ENCODE measurements at places on chromosomes 5 and 9.

GRCh38 chr5:7822449-7822848 lies 28.5 kb downstream of the CFAP90 start:
- no peak for DNase-seq

GRCh38 chr5:78648359-78649210 lies at the start of gene LHFPL2:
Gene LHFPL2, minus strand, starts transcription at chr5:78648772. Its CDS starts 138,559 bp downstream, at chr5:78510213.
- DNase-seq: peak; percentile 65

DNA sequence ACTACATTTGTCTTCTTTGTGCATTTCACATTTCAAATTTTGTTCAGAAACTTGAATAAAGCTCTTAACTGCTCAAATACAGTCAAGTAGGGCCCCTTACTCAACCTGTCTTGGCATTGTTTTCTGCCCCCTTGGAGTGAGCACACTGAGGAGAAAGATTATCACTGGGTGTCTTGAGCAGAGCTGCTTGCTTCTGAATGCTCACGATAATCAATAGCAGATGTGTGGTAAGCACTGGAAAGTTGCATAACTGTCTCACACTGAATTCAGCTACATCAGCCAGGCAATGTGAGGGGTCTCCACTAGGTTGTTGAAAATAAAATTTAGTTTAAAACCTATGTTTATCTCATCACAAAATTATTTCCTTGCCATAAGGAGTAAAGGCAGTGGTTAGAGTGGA lies 7.8 kb upstream of the TNFAIP8 start:
- DNase-seq: peak; percentile 83

- no peak for DNase-seq
Observed at GRCh38 chr9:133750982-133751649, 13.0 kb upstream of the SARDH start.

- no peak for DNase-seq
Observed at GRCh38 chr5:102666164-102666946, 88.8 kb upstream of the PAM start.

- DNase-seq: peak; percentile 68
Observed at GRCh38 chr5:137995077-137995748, 37.7 kb downstream of the FAM13B start.

DNA sequence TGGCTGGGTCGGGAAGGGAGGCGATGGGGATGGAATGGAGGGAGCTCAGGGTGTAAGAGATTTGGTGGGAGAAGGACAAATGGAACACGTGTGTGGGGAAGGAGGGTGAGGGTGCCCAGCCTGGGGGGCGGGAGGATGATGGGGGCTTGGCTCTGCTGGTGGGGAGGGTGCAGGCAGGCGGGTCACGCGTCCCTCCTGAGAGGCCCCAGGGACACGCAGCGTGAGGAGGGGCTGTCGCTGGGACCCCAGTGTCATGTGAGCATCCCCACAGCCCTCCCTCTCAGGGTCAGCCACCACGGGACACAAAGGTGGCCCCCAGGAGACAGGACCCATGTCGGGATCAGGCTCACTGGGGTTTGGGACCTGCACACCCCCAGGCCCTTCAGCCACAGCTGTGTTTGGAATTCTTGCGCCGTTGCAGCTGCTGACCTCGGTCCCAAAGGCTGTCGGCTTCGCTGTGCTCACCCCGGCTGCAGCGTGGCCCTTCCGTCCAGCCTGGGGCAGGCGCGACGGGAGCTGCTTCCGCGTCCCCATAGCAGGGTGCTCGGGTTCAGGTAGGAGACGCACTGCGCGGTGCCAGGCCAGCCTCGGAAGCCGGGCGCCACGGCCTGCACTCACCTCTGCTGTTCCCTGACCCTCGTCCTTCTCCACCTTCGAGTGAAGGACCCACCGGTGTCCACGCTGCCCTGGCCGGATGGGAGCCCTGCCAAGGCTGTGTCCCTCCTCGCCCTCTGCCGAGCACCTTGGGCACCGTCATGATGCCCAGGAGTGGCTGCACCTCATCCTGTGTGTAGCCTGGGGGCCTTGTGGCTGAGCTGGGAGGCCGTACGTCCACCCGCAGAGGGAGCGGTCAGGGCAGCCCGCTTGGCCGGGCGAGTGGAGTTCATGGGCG lies 5.4 kb downstream of the SLC6A19 start:
- no peak for DNase-seq

DNA sequence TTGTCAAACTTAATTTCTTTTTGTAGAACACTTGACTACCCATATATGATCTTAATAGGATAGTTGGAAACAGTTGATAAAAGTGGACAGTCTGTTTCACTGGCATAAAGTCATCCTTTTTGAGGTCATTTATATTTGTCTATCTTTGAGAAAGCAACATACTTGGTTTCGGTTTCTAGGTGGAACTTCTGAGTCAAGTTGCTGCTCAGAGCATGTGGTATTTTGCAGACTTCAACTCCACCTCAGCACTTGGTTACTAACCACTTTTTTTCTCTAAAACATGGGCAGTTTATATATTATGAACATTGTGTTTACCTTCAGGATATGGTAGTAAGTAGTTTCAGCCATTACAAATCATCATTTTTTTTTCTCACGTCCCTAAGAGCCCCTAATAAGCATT lies 1749.0 kb upstream of the C9orf72 start:
- DNase-seq: peak; percentile 25

- no peak for DNase-seq
Observed at GRCh38 chr5:66232275-66232674, 88.2 kb downstream of the SREK1 start.

- DNase-seq: no peak
Observed at GRCh38 chr9:119322184-119322583, 47.1 kb downstream of the BRINP1 start.

- DNase-seq: no peak
Observed at GRCh38 chr5:98880598-98880997, 48.2 kb downstream of the CHD1 start.

- DNase-seq: no peak
Observed at GRCh38 chr5:71662381-71662780, 56.7 kb upstream of the CARTPT start.

DNA sequence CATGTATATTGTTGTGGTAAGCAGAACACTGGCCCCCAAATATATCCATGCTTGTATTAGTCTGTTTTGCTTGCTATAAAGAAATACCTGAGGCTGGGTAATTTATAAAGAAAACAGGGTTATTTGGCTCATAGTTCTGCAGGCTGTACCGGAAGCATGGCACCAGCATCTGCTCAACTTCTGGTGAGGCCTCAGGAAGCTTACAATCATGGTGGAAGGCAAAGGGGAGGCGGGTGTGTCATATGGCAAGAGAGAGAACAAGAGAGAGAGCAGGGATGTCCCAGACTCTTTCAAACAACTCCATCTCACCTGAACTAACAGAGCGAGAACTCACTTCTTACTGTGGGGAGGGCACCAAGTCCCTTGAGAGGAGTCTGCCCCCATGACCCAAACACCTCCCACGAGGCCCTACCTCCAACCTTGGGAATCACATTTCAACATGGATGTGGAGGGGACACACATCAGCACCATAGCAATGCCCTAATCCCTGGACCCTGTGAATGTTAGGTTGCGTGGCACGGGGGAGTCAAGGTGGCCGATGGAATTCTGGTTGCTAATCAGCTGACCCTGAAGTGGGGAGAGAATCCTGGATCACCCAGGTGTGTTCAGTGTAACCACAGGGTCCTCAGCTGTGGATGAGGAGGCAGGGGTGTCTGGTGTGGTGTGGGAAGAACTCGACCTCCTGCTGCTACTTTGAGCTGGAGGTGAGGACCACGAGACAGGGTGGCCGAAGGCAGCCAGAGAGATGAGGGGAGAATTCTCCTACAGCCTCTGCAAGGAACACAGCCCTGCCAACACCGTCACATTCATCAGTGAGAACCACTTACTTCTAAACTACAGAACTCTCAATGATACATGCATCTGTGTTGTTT lies 172.8 kb downstream of the AUH start:
- DNase-seq: no peak
